RPMI7951 (cell line): ENCODE measurements at places on chromosomes 11 and 22.

DNA sequence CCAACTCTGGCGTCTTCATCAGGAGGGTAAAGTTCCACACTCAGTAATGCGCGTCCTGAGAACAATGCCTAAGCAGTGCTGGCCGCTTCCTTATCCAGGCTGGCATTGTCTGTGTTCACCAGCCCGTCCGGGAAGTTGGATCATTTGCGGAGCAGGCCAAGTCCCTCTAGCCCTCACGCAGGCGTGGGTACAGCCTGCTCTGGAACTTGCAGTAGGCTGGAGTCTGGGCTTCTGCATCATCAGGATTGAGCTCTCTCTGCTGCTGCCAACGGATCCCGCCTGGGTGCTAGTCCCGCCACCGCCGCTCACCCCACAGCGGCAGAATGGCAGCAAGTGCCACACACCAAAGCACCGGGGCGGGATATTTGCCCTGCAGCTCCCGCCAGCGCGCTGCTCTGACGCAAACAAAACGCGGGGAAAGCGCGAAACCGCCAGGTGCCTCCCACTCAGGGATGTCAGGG is 29.0 kb downstream of the GLYATL1 start:
- DNase-seq = peak; percentile 8

DNA sequence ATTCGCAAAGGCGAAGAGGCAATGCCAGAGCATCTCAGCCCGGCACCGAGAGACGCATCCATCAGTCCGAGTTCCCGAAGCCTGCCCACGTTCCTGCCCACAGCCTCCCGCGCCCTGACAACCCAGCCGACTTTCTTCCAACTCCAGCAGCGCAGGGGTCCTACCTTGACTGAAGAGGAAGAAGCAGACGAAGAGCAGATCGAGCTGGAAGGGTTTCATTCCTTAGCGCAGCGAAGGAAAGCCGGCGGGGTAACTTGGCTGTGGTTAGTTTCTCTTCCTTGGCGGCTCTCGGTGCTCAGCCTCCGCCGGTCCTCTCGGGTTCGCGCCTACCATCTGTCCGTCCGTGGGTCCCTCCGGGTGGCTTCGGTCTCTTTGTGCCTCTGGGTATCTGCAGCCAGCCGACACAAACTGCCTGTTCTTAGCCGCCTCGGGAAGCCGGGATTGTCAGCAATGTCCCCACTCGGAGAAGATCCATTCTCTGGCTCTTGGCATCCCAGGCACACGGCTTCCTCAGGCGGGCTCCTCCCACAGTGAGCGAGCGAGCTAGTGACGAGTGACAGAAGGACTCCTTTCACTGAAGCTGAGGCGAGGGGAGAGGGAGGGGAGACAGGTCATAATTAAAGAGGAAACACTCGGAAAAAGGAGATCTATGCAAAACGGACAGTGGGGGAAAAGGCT is at the start of gene KIRREL3:
Gene KIRREL3, minus strand, starts transcription at position 480 of the 678 bp plus-strand sequence.
- peak; percentile 32 for DNase-seq

- DNase-seq = peak; percentile 90
Observed at GRCh38 chr11:28836285-28837081, 728.3 kb downstream of the METTL15 start.

- DNase-seq = no peak
Observed at GRCh38 chr11:65357856-65358356, 3.4 kb downstream of the TIGD3 start.

GRCh38 chr11:80565231-80565630 is 1124.4 kb upstream of the TENM4 start:
- DNase-seq = no peak

- DNase-seq = peak; percentile 49
Observed at GRCh38 chr11:64566042-64566914, 24.7 kb upstream of the SLC22A12 start.

- DNase-seq = no peak
Observed at GRCh38 chr11:112398798-112399478, 138.3 kb upstream of the PLET1 start.

GRCh38 chr11:115450519-115450918 is 53.7 kb downstream of the CADM1 start:
- no peak for DNase-seq

GRCh38 chr11:118819334-118820024 is 28.5 kb upstream of the DDX6 start:
- DNase-seq = no peak

DNA sequence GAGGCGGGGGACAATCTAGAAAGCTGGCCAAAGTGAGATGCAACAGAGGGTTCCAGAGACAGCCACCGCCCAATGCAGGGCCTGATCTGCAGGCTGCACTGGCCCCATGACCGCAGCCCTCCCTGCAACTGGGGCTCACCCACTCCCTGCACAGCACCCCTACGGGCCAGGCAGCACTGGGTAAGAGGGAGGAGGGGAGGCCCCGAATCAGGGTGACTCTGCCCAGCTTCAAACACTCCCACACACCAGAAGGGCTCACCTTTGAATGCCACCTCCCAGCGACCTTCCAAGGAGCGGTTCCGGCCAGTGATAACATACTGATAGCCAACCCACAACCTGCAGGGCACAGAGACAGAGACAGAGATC is 59.3 kb downstream of the DGCR2 start:
- no peak for DNase-seq

DNA sequence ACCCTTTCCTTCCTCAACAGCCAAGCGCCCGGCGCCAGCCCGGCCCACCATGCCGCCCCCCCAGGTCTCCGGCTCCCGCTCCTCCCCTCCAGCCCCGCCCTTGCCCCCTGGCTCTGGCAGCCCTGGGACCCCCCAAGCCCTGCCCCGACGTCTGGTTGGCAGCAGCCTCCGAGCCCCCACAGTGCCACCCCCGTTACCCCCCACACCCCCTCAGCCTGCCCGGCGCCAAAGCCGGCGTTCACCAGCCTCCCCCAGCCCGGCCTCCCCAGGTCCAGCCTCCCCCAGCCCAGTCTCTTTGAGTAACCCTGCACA is 3.3 kb upstream of the PDXP start:
- DNase-seq = no peak

GRCh38 chr11:58179648-58180047 is 9.2 kb upstream of the OR9Q2 start:
- DNase-seq = peak; percentile 3

- no peak for DNase-seq
Observed at GRCh38 chr11:65525546-65526480, 930 bp downstream of the SCYL1 start.

GRCh38 chr11:79578116-79578515 is 137.3 kb upstream of the TENM4 start:
- DNase-seq = no peak

DNA sequence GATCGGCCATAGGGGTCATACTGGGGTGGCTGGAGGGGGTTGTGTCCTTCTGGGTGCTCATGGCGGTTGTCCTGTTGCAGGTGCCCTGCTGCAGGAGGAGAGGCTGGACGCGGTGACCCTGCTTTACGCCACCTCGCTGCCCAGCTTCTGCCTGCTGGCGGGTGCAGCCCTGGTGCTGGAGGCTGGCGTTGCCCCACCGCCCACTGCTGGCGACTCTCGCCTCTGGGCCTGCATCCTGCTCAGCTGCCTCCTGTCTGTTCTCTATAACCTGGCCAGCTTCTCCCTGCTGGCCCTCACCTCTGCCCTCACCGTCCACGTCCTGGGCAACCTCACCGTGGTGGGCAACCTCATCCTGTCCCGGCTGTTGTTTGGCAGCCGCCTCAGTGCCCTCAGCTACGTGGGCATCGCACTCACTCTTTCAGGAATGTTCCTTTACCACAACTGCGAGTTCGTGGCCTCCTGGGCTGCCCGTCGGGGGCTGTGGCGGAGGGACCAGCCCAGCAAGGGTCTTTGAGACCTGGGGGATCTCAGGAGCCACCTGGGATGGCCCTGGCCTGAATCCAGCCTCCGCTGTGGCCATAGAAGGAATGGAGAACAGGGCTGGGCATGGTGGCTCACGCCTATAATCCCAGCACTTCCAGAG is 11.1 kb downstream of the SLC35E4 start:
- DNase-seq = no peak

- no peak for DNase-seq
Observed at GRCh38 chr11:16859651-16860050, 121.2 kb downstream of the C11orf58 start.

- DNase-seq = peak; percentile 75
Observed at GRCh38 chr11:115637599-115638241, 133.5 kb upstream of the CADM1 start.

DNA sequence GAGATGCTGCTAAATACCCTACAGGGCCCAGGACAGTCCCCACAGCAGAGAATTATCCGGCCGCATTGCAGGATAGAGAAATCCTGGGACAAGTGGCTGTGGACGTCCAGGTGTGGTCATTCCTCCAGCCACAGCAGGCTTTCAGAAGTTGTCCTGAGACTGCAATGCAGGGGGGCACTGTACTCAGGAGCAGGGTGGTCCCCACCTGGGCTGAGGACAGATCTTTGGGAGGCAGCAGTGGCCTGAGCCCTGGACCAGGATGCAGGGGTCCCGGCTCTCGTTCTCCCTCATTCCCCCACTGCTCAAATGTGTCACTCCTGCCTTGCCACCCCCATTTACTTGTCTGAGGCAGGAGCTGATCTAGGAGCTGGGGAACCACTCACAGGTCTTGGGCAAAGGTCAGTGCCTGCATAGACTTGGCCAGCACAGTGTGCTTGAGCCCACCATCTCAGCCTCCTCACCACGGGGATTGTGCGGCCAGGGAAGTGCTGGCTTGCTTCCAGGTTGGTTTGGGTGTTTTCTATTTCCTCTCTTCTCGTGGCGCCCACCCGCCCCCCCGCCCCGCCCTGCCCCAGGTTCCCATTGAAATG is 15.3 kb downstream of the LINC01488 start:
- no peak for DNase-seq
